ENCODE measurements at places on chromosomes 2 and 18.

- DNase-seq, result no peak
Measured at GRCh38 chr2:215441560-215442400, 5.9 kb upstream of the FN1 start.

GRCh38 chr2:667332-667999 is 9.7 kb downstream of the TMEM18 start:
- DNase-seq, result peak; percentile 36

- DNase-seq, result no peak
Measured at GRCh38 chr2:38907743-38908562, 18.3 kb downstream of the ARHGEF33 start.

GRCh38 chr2:181046833-181047232 is 66.4 kb downstream of the UBE2E3 start:
- DNase-seq, result no peak

DNA sequence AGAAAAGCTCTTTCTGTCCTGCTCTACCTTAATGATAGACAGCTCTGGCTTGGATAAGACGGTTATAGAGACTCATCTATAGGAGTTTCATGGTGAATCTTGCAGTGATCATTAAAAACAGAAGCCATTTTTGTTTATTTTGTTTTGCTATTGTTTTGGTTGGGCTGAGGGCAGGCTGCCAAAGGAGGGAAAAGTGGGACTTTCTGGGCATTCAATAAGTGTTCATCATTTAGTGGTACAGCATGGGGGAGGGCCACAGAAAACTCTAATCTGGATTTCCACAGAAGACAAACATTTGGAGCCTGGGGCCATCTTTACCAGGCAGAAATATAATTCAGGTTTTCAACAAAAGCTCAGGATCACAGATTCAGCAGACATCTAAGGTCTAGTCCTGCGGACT is 62.4 kb upstream of the EFEMP1 start:
- no peak for DNase-seq
